ENCODE measurements at places on chromosomes 12 and 14. TPM values are rescaled to one million over a fixed set of nuclear protein-coding genes. Genes with fewer than 3 reads are reported as not detected.

Gene SPIC
- total RNA-seq: not detected

- ATAC-seq: no peak
These were observed 35.4 kb downstream of the IL31 start for GRCh38 chr12:122138616-122139015.

- peak; percentile 66 for ATAC-seq
These were observed 459 bp downstream of the ITGA7 start for GRCh38 chr12:55707219-55707671.

- no peak for ATAC-seq
These were observed 646.2 kb upstream of the FOXG1 start for GRCh38 chr14:28120391-28120790.

DNA sequence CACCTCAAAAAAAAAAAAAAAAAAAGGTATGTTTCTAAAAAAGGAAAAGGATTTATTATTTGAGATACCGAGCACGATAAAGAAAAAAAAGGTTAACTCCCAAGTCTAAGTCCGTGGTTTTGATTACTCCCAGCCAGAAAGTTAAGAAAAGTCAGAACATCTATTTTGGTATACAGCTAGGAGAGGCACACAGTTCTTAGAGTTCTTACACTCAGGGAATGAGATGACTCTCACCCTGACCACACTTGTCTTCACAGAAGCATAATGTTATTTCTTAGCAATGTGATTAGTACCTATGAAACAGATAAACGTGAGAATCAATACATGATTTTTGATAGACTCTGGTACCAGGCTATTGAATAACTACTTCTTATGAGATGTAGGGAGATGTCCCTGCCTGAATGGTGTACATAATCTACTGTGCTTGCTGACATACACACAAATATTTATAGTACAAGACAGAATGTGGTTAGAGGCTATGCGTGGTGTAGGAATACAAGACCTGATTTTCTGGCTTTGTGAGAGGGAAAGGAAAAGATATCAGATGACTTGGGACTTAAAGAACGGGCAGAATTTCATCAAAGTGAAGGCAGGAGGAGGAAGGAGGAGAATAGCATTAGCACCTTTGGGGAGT, 31.6 kb downstream of the LIMA1 start:
- ATAC-seq: no peak

DNA sequence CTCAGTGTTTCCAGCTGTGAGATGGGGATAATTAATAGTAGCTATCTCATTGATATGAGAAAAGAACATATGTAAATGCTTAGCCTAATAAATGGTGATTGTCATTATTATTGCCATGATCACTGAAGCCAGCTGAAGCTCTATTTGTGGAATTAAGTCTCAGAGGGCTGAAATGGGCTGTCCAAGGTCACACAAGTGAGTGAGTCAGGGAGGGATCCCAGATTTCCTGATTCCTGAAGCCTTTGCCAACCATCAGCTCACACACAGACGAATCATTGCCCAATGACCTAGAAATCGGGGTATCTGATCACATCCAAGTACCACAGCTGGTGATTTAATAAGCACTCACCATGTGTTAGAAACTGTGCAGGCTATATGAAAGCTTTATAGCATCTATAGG, 21.6 kb upstream of the TMEM229B start:
- ATAC-seq: no peak

- ATAC-seq: no peak
These were observed 20.2 kb downstream of the DCAF4 start for GRCh38 chr14:72946491-72946890.

DNA sequence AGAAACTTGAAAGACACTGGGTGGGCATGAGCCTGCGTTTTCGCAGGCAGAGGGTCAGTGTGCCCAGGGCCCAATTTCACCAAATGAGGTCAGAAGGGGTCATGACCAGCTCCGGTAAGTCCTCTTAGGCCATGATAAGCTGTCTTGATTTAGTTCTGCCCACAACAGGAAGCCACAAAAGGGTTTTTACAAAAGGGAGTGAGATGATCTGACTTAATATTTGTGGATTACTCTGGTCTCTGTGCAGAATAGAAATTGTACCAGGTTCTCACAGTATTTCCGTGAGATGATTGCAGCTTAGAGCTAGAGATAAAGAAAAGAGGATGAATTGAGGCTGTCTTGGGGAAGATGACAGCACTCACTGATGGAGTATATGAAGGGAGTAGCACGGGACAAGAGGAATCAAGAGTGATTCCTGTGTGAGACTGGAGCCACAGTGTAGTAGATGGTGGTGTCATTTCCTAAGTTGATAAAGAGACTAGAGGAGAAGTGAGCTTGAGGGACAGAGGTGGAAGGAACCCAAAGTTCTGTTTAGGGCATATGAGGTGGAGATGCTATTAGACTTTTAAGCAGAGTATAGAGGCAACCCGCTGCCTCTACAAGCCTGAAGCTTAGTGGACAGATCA, 288.3 kb upstream of the AMIGO2 start:
- no peak for ATAC-seq

All from motor neuron (in vitro differentiated cells).